ENCODE measurements at places on chromosomes 4 and X.

- DNase-seq: no peak
These were observed 32.1 kb upstream of the GLRA2 start for GRCh38 chrX:14497184-14497666.

GRCh38 chr4:17447056-17447455 is 64.8 kb downstream of the QDPR start:
- DNase-seq: no peak

GRCh38 chr4:158875455-158875854 is 106.6 kb downstream of the FNIP2 start:
- DNase-seq: no peak

DNA sequence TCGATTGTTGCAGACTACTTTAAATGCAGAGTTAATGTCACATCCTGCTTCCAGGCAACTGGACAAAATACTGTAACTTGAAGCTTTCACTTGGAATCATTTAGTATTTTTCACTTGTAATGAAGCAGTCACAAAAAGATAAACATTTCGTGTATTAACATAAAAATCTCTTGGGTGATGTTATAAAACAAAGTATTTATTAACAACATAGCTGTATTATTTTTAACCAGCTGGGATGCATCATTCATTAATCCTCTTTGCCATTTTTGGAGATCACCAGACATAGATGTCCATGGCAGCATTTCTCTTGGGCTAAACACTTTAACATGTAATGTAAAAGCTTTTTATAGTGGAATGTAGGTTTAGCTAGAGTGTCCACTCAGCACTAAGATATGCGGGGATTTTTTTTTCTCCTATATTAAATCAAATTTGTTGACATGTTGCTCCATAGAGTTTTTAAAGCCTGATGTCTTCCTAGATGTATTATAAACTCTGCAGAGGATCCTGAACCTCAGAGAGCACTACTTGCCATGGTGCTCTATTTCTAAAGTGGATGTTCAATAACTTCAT is 193.7 kb upstream of the SPANXN4 start:
- DNase-seq: no peak

- no peak for DNase-seq
These were observed 8.1 kb upstream of the STPG2 start for GRCh38 chr4:98151145-98151924.

- no peak for DNase-seq
These were observed 117.3 kb downstream of the DRD5 start for GRCh38 chr4:9898596-9899305.

DNA sequence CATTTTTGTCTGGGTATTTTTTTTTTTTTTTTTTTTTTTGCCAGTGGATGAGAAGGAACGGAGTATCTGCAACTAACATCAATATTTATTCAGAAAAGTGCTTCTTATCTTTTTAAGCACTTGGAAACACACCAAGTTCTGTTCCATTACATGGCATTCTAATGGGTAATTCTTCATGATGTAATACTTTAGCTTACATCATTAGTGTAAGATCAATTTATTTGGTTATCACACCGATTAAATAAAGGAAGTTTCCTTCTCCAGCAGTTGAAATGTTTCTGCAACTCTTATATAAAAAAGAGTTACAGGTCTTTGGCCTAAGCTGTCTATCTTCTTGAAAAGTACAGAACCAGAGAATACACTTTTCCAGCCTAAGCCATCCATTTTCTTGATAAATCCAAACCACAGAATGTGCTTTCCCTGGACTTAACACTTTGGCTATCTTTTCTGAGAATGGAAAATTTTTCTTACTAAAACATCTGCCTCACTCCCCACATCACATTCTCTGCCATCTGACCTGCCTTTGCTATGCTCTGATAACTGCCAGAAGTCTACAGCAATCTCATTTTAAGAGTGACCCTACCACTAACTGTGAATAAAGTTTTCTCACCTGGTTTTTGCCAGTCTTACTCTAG is 191.9 kb upstream of the MAB21L2 start:
- DNase-seq: no peak

GRCh38 chr4:119477412-119478053 is 151.1 kb downstream of the PDE5A start:
- no peak for DNase-seq

GRCh38 chr4:31083456-31083855 is 363.3 kb downstream of the PCDH7 start:
- no peak for DNase-seq

- DNase-seq: no peak
These were observed 1359.5 kb downstream of the TECRL start for GRCh38 chr4:63049726-63050125.

DNA sequence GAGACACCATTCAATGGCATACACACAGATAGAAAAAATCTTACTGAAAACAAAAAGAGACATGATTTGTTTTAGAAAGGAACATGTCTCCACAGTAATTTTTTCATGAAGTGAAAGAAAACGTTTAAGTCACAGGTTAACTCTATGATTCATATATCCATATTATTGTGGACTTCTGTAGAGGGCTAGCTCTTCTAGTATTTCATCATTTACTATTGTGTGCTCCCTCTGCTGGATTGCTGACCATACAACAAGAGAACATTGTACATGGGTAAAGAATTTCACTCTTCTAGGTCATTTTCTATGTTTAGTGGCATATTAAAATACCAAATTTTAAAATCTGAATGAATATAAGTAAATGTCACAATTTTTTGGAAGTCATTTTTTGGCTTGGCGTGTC is 91.8 kb upstream of the POU3F4 start:
- no peak for DNase-seq

DNA sequence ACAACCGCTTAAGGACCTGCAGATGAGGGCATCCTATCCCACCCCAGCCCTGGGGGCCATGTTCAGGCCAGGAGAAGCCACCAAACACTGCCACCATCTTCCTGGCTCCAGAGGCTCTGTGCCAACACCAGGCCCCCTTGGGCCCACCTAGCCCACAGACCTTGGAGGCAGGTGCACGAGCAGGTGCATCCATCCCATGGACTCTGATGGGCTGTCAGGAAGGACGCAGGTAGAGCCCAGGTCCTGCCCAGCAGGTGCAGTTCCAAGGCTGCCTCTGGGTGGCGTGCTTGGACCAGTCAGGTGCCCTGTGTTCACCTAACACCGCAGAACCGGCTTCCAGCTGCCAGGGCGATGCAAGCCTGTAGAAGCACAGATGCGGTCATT is 22.8 kb upstream of the PDE6B start:
- no peak for DNase-seq

DNA sequence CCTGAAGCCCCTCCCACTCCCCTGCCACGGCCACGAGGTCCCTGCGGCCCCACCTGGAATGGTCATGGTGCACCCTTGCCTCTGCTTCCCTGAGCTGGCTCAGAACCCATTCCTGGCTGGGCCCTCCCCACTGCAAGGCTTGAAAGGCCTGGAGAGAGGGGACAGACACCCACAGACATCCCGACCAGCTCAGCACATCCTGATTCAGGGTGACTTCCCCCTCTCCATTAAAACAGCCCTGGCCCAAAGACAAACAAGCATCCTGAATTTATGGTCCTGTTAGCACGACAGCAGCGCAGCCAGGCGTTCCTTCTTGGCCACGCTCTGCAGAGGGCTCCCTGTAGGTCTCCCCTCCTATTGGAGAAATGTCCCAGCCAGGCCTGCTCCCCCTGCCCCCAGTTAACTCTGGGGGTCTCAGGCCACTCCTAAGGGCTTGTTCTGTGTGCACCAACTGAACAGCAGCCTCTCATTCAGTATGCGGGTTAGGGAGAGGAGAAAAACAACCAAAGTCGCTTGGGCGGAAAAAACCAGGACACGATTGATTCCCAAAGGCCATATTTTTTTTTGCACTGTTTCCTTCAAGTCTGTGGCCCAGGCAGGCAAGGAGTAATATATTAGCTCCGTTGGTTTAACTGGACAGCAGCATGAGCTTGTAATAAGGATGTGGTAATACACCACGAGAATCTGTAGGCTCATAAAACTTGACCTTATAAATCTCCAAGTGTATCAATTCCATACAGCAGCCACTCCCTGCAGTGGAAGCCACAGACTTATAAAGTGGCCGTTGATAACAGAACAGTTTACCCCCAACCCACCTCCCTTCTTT is 106.7 kb upstream of the MSX1 start:
- no peak for DNase-seq

- DNase-seq: no peak
These were observed 9.6 kb upstream of the MTMR1 start for GRCh38 chrX:150683536-150684146.

DNA sequence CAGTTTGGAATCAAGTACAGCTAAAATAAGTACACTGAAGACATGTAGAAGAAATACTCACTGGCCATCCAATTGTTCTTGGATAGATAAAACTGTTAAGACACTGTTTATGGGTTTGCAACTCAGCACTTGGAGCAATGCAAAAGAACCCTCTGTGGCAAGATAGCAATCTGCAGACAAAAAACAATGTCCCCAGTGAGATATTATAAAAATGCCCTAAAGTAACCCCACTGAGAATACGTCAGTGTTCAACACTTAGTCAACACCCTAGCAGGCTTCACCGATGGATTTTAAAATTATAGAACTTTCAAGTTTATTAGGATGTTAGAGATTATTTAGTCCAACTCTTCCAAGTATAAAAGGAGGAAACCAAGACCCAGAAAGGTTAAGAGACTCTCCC is 47.5 kb upstream of the NDP start:
- no peak for DNase-seq

- DNase-seq: no peak
These were observed 36.4 kb downstream of the SORCS2 start for GRCh38 chr4:7228734-7229133.

GRCh38 chr4:48173056-48173991 is 39.3 kb upstream of the TXK start:
- DNase-seq: no peak

DNA sequence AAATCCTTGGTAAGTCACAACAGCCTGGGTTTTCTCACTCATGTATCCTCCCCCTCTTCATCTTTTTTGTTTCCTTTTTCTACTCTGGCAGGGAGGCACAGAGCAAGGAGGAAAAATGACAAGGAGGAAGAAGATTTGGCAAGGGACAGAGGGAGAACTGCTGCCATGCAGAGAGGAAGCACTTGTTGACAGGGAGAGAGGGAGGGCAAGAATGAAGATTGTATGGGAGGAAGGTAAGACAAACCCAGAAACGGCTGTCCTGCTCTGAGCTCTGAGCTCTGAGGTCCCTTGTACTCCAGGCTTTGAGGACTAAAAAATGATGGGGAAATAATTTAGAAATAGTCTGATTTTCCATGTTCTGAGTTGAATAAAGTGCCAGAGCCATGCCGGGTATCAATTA is 123.9 kb downstream of the DCHS2 start:
- no peak for DNase-seq

DNA sequence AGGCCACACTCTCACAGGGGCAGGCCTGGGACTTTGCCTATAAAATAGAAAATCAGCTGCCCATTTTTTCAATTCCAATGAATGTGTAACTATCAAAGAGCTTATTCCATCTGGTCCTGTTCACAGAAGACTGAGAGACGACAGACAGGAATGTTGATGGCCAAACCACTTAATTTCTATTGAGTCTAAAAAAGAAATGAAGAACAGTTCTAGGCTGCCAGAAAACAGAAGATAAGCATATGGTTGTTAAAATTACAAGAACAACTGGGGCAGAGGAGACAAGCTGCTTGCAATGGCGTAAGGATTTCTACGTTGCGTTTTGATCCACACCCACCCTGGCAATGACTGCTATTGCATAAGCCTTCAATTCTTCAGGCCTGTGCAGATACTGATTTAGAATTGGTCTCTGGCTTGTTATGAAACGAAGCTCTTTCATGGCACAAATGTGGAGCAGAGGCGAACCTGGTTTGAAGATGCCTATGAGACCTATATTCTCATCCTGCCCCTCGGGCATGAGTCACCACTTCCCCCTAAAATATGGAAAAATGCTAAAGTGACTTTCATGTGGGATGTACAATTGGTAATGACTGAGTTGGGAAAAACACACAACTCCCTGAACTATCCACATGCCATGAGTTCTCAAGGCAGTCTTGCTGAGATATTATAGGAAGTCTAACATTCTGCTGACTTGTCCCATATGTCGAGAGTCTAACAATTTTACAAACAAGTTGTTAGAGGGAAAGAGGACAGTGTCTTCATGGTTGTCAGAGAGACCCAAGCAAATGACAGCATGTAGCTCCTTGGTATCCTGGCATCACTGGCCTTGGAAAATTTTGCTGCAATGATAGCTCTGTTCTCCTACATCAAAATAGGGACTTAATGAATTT is 37.9 kb upstream of the SORBS2 start:
- no peak for DNase-seq

DNA sequence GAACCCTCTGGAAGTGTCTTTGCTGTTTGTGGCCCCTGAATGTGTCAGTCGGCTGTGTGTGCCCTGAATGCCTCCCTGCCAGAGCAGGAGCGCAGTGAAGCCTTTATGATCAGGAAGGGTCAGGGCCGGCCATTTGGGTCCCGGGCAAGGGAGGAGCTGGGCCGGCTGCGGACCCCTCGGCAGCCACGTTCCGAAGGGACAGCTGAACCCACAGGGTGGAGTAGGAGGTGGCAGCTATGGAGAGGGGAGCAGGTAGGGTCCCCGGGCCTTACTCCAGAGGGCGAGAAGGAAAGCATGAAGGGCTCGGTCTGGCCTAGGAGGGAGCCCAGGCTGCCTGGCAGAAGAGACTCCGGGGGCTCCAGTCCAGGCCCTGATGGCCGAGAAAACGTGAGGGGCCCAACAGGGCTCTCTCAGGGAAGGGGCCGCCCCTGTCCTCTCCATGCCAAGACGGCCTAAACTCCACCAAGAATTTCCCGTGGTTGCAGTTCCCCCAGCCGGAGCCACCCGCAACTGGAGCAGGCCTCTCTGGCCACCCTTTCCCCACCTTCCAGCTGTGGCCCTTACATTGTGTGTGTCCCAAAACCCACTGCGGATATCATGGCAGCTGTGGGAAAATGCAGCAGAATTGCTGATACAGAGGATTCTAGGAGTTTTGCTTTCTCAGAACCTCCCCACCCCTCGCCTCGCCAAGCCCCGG is 182.2 kb upstream of the STK26 start:
- DNase-seq: no peak

DNA sequence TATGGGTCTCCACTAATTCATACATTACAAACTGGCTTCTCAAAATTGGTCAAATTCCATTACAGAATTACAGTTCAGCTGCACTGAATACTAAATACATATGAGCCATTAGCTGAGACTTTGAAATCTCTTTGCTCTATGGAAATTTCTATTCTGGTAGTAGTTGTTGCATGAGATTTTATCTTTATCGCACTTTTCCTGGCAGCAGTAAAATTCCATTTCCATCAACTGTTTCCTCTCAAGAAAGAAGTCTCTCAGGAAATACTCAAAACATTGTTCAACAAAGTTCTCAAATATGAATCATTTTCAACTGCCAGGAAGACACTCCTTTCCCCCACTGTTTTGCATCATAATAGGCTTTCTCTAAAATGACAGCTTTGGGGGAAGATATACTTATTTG is 51.3 kb downstream of the ATP11C start:
- DNase-seq: no peak

GRCh38 chr4:76585897-76586360 is 150.9 kb downstream of the SHROOM3 start:
- no peak for DNase-seq

- DNase-seq: no peak
These were observed 489.5 kb downstream of the STIM2 start for GRCh38 chr4:27350161-27350560.

- DNase-seq: no peak
These were observed 55.9 kb downstream of the UGT2A3 start for GRCh38 chr4:68895561-68896198.

GRCh38 chrX:103949506-103949905 is 12.9 kb upstream of the TMSB15B start:
- no peak for DNase-seq

GRCh38 chr4:187724456-187724855 is 271.1 kb upstream of the ZFP42 start:
- no peak for DNase-seq
